CD4-positive, alpha-beta T cell treated with Interleukin-2 at 100 ng/mL for 4 hours (primary cell): ENCODE measurements at places on chromosomes 16 and 17.

GRCh38 chr16:23944381-23944780, 108.6 kb downstream of the PRKCB start:
- DNase-seq: no peak

GRCh38 chr16:10565167-10565566, 15.2 kb downstream of the EMP2 start:
- no peak for DNase-seq

DNA sequence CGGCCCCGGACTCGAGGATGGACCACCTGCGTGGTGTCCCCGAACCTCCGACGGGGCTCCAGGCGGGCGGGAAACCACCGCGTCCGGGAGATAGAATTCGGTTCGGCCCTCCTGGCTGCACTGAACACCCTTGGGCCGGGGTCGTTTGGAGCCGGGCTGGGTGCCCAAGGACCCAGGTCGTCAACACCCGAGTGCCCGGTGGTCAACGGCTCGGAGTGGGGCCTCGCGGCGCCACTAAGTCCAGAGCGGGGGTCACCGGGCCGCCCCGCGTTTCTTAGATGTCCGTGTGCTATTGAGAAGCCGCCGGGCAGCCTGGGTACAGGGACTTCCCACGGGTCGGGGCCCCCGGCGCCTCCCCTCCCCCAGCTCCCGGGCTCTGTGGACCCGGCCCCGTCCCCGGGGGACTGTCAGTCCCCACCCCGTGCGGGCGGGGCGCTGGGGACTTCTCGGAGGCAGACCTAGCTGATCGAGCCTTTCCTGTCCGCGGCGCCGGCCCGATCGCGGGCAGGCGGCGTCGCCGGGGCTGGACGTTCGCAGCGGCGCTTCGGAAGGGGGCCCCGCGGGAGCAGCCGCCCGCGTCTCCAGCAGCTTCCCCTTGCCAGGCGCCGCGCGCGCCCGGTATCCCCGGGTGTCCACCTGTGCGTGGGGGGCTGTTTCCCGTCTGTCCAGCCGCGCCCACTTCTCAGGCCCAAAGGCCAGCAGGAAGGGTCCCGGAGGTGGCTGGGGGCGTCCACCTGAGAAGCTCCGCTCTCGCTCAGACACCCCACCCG, 655 bp upstream of the NPTX1 start:
- no peak for DNase-seq

- DNase-seq: no peak
These were observed 15.9 kb upstream of the SLC12A3 start for GRCh38 chr16:56848955-56849689.

DNA sequence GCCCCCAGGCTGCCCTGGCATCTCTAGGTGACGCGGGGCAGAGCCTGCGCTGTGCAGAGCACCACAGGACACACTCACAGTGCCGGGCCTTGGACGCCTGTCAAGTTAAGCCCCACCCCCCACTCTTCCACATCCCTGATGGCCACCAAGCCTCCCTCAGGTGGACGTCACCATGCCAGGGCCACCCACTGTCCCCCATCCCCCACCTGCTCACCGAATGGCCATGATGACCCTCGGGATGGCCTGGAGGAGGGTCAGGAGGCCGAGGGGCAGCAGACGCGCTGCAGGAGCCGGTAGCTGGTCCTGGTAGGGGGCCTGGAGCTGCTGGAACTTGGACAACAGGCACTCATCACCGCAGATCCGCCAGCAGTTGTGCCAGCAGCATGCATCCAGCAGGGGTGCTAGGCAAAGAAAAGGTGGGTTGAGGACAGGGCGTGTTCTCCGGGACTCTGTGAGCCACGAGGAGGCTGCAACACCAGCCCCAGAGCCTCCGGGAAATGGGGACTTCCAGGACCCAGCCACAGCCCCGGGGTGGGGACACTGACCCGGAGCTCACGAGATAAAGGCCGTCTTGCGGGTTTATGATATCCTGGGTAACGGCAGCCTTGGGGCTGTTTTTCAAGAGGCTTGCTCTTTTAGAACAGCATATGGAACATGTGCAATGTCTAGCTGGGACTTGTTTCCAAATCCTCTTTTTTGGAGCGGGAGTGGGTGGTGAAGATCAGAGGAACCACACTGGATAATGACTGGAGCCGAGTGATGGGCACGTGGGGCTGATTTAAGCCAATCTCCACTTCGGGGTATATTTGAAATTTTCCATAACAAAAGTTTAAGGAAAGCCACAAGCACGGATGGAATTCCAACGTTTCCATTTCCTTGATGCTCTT, 11.4 kb downstream of the C16orf95 start:
- DNase-seq: no peak
